ENCODE measurements at places on chromosomes 5 and 9.

GRCh38 chr9:36218411-36218901, 27.7 kb downstream of the CLTA start:
- DNase-seq: peak; percentile 73

DNA sequence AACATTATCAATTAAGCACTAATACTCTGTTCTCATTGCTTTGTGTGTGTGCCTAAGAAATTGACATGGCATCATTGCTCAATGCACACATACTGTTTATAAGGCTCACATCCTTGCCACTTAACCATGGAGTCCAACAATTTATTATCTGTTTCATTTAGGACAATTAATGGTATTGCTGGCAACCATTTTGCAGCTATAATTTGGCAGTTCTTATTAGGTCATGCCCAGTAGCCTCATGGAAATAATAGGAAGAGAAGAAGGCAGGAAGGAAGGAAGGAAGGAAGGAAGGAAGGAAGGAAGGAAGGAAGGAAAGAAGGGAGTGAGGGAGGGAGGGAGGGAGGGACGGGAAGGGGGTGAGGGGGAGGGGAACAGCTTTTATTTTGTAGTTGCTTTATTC, 285.5 kb upstream of the SLC24A2 start:
- no peak for DNase-seq

DNA sequence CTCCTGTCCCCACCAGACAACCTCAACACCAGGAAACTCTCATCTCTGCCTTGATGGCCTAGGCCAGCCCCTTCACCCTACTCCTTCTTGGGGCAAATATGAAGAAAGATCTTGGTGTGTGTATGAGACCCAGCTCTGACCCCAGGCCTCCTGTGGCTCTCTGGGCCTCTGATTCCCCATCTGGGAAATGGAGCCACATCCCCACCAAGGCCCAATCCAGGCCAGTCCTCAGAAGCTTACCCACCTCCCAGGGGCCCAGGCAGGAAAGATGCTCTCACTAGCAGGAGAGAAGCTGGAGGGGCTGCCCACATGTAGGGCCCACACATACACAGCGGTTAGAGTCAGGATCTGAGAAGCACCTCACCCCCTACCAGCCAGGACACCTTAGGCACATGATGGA, 38.9 kb downstream of the BICD2 start:
- DNase-seq: no peak

GRCh38 chr5:32309761-32310160, 3.0 kb downstream of the MTMR12 start:
- DNase-seq: peak; percentile 39

DNA sequence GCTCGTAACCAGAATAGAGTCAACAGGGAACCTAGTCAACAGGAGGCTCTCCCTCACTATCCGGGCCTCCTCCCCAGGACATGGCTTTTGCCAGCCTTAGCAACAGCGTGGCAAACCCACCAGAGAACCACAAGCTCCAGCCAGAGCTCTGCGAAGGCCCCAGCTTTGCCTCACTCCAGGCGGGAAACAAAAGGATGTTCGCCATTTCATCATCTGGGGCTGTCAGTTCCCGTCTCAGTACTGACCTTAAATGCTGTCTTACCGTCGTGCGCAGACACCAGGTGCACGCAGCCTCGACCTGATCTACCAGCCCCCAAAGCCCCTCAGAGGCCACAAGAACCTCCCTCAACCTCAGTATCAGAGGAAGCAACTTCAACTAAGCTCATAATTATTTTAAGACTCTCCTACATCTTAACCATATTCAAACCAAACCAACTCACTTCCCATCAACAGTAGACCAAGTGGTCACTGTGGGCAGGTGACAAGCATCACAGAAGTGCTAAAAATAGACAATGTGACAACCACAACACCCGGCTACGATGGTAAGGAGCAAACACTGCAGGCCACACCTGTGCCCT, 71.4 kb downstream of the SEMA4D start:
- DNase-seq: peak; percentile 89

GRCh38 chr9:14783358-14783757, 60.8 kb upstream of the CER1 start:
- DNase-seq: no peak
